ENCODE measurements at places on chromosomes 7 and 10. TPM values are rescaled to one million over a fixed set of nuclear protein-coding genes. Genes with fewer than 3 reads are reported as not detected.

MMD2 gene
- polyA plus RNA-seq = 0.27 TPM

EGFR gene
- polyA plus RNA-seq = 2.4 TPM

TMEM254 gene
- polyA plus RNA-seq = 19.5 TPM

SDHAF3 gene
- polyA plus RNA-seq = 69.2 TPM

FAM237B gene
- polyA plus RNA-seq = not detected

JCAD gene
- 11.6 TPM for polyA plus RNA-seq

TOMM7 gene
- polyA plus RNA-seq = 1,220 TPM

CHAT gene
- not detected for polyA plus RNA-seq

ABCA13 gene
- not detected for polyA plus RNA-seq

TFPI2 gene
- polyA plus RNA-seq = not detected

PLXNA4 gene
- polyA plus RNA-seq = 4.0 TPM

LBX1 gene
- polyA plus RNA-seq = not detected

TMEM196 gene
- polyA plus RNA-seq = not detected

CUX1 gene
- 12.3 TPM for polyA plus RNA-seq

FBXL13 gene
- 0.82 TPM for polyA plus RNA-seq

CPN1 gene
- polyA plus RNA-seq = not detected

RARRES2 gene
- polyA plus RNA-seq = 1.3 TPM

EZH2 gene
- polyA plus RNA-seq = not detected

FEZF1 gene
- polyA plus RNA-seq = not detected

TEX36 gene
- not detected for polyA plus RNA-seq

SAMD9 gene
- polyA plus RNA-seq = 5.5 TPM

DOCK4 gene
- polyA plus RNA-seq = 8.9 TPM

AKR1C4 gene
- polyA plus RNA-seq = not detected

AKR1C3 gene
- 8.9 TPM for polyA plus RNA-seq

PIK3AP1 gene
- polyA plus RNA-seq = not detected

CLRN3 gene
- polyA plus RNA-seq = not detected

AGAP4 gene
- polyA plus RNA-seq = 8.2 TPM

BLNK gene
- 0.70 TPM for polyA plus RNA-seq

ACSM6 gene
- polyA plus RNA-seq = not detected

ANKRD30A gene
- polyA plus RNA-seq = not detected

ZNF853 gene
- polyA plus RNA-seq = not detected

GPR22 gene
- polyA plus RNA-seq = 7.9 TPM

STAG3 gene
- polyA plus RNA-seq = 2.1 TPM

SYT15 gene
- 0.81 TPM for polyA plus RNA-seq

POU6F2 gene
- polyA plus RNA-seq = 4.6 TPM

IDI2 gene
- not detected for polyA plus RNA-seq

ARHGEF35 gene
- polyA plus RNA-seq = not detected

C10orf71 gene
- polyA plus RNA-seq = not detected

THSD7A gene
- 40.7 TPM for polyA plus RNA-seq

MYL10 gene
- not detected for polyA plus RNA-seq

GPR15LG gene
- not detected for polyA plus RNA-seq

SEMA3C gene
- 1.4 TPM for polyA plus RNA-seq

SNCG gene
- 1,040 TPM for polyA plus RNA-seq

PRTFDC1 gene
- 38.9 TPM for polyA plus RNA-seq

SLC26A3 gene
- not detected for polyA plus RNA-seq

LIPF gene
- polyA plus RNA-seq = not detected
